ENCODE measurements at places on chromosomes 2 and 18.

DNA sequence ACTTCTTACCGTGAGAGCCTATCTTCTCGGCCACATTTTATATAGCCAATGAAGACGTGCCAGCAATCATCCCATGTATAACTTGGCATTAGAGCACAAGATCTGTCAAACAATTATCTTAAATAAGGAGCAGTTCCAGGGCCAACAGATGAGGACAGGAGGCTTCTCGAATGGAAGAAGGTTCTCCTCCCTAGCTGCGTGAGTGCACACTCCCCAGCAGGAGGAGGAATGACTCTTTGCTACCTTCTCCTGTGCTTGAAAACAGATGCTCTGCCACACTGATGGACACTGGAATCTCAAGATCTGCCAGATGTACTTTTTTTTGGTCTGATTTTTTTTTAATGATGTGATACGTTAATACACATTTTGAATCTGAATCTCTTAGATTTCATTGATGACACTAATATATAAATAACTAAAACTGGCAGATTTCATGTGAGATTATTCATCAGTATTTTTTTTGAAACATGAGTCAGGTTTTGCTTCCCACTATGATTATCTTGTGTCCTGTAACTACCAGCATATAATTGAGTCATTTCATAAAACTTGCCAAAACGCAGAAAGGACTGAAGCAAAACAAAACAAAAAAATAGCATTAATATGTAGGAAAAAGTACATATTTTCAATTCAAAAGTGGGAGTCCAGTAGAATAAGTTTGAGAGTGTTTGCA, 626 bp upstream of the VIT start:
- DNase-seq = peak; percentile 71

DNA sequence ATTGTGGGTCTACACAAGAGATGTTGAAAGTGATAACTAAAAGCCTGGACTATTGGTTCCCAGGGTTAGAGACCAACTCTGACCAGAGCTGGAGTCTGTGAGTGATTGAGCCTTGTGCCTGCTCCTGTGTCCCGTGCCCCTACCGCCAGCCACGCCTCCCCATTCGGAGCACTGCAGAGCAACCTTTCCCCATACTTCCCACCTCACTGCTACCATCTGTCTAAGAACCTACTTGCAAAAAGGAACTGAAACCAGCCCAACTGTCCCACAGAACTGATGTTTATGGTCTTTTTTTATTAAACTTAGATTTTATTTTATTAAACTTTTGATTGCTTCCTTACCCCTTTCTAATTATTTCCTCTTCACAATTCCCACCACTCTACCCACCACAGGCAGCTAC, 300.3 kb upstream of the MGAT5 start:
- DNase-seq = no peak

DNA sequence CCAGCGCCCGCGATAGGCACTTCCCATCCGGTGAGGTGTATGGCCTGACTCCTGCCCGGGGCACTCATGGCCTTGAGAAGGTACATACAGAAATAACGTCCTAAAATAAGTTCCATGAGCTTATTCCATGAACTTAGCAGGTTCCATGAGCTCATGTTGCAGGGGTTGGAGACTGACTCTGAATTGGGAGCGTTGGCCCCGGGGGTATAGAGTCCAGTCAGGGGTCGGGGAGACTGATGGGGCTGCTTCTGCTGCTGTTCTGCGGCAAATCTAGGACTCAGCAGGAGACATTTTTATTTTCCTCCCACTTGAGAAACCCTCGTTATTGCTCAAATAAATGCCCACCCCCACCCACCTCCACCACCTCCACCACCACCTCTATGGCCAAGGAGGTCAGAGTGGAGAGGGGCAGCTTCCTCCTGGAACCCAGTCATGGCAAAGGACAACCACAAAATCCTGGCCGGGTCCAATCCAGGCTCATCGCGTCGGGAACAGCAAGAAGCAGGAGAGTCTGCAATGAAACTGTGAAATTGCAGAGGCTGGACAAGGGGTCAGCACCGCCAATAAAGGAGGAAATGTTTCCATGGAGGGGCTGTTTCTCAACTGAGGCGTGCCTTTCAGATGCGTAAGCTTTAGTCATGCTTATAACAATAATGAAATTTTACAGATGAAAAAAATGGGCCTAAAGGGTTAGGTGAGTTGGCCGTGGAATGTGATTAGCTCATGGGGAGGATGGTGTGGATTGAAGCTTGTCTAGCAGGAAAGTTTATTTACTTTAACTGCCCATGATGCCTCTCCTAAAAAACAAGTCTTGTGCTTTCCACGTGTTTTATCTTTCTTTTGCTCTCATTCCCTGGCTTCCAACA, 136.6 kb upstream of the ALKAL2 start:
- no peak for DNase-seq

GRCh38 chr2:84694088-84694622, 177.9 kb downstream of the DNAH6 start:
- DNase-seq = no peak

DNA sequence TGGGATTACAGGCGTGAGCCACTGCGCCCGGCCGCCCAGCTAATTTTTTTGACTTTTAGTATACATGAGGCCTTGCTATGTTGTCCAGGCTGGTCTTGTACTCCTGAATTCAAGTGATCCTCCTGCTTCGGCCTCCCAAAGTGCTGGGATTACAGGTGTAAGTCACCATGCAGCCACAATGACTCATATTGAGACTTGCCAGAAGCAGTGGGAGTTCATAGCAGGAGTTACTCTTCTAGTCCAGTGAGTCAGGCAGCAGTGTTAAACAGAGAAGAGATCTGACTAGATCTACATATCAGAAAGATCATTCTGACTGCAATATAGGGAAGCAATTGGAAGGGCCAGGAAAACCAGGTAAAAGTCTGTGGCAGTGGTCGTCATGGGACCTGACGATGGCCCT, 1.5 kb upstream of the FLACC1 start:
- peak; percentile 58 for DNase-seq

- DNase-seq = no peak
Measured at GRCh38 chr2:132597166-132597565, 72.8 kb downstream of the LYPD1 start.

- peak; percentile 47 for DNase-seq
Measured at GRCh38 chr2:222623756-222624309, 32.1 kb downstream of the FARSB start.

DNA sequence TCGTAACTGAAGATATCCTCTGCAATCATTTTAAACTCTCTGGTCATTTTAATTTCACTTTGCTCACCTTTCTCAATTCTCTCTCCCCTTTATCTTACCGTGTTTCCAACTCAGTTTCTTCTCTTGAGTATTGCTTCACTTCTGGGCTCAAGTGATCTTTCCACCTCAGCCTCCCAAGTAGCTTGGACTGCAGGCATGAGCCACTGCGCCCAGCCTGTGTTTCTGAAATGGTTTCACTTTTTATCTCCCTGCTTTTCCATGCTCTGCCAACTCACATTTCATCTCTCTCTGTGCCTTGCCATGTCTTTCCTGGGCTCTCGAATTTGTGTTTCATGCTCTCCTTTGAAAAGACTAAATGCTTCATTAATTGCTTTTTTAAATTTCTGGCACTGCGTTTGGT, 30.5 kb upstream of the TMEM131 start:
- no peak for DNase-seq
